ENCODE measurements at places on chromosomes 12 and 14.

DNA sequence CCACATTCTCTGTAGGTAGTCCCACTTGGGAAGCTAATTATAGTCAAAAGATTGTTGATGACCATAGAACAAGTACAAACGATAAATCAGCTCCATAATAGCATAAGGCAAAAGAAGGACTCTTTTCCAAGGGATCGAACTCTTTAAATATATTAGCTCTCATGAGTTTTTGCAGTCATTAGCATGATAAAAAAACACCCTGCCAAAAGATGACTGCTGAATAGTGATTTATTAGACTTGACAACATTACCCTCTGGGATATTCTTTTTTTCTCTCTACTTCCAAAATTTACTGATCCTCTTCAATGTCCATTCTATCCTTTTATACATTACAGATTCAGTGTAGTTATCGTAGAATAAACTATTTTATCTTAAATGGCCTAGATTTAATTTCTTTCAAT lies 14.2 kb downstream of the EPYC start:
- no peak for DNase-seq

- DNase-seq: no peak
Measured at GRCh38 chr14:26841326-26841725, 243.5 kb upstream of the NOVA1 start.

DNA sequence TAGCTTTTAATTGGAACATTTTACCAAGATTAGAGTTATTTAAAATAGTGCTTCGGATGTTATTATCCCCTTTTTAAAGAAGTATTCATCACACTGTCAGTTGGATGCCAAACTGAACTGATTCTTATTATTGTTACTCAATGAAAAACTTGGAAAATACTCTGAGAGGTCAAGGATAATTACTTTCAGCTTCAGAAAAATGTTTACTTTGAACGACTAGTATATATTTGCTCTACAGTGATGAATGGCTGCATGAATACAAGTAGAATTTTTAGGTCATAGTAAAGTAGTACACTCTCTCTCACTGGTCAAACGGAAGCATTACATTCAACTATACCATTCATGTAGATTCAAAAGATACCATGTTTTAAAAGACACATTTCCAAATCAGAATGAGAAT lies 269.2 kb downstream of the CCDC91 start:
- DNase-seq: no peak

- peak; percentile 85 for DNase-seq
Measured at GRCh38 chr12:31324116-31324844, 1.7 kb downstream of the SINHCAF start.

DNA sequence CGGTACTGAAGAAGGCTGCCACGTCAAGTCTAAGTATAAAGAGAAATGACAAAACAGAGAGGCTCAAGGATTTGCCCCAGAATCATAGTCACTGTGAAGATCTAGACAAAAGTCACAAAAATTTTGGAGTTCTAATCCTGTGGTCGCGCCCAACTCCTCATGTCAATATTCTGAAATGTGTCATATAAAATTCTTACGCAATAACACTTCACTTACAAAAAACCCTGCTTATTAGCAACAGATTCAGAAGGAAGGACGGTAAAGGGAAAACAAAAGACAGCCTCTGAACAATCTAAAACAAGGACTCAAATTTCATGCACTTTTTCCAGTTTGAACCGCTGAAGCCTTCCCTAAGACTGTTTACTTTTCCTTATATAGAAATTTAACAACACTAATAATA lies 94.7 kb downstream of the TSPAN8 start:
- DNase-seq: no peak

DNA sequence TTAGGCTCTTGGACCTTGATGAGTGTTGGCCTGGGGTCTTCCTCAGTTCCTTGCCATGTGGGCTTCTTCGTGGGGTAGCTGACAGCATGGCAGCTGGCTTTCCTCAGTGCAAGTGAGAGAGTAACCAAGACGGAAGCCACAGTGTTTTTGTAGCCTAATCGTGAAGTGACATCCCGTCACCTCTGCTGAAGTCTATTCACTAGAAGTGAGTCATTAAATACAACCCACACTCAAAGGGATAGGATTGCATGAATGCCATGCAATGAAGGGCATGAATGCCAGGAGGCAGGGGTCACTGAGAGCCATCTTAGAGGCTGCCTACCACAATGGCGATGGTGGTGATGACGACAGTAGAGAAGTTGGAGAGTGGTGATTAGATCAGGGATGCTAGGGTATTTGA lies 13.5 kb upstream of the ASIC1 start:
- DNase-seq: no peak

DNA sequence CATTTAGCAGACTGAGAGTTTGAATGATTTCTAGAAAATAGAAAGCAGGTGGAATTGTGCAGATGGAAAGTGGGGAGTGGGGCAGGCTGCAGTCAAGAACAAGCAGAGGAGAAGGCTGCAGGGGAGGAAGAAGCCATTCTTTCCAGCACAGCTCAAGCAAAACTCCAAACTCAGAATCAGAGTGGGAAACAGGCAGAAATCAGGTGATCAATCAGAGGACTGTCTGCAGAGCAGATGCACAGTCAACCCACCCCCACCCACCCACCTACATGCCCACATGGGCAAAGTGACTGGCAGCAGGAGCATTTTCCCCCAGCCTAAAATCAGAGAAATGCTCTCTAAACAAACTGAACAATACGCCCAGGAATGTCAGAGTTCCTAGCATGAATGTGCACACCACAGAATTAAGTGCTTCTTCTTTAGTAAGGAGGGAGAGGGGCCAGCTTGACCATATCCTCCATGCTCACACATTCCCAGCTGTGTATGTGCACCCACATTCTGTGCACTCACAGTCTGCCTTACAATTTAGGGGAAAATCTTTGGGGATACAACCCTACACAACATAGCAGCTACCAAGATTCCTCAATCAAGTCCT lies 194.1 kb upstream of the PLEKHA5 start:
- no peak for DNase-seq

GRCh38 chr14:92323916-92324818 lies 1.2 kb downstream of the SLC24A4 start:
- DNase-seq: no peak

DNA sequence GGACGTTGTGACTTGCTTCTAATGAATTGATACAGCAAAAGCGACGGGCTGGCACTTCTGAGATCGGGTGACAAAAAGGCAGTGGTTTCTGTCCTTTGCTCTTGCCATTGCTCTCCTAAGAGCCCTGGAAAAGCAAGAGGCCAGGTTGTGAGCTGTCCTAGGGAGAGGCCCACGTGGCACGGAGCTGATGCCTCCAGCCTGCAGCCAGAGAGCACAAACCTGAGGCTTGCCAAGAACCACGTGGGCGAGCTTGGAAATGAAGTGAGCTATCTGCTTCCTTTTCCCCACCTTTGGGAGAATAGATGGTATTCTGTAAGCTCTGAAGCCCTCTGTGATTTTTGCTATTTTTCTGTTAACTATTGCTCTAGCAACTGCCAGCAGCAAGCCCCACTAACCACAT lies 26.4 kb upstream of the NOS1 start:
- DNase-seq: no peak

DNA sequence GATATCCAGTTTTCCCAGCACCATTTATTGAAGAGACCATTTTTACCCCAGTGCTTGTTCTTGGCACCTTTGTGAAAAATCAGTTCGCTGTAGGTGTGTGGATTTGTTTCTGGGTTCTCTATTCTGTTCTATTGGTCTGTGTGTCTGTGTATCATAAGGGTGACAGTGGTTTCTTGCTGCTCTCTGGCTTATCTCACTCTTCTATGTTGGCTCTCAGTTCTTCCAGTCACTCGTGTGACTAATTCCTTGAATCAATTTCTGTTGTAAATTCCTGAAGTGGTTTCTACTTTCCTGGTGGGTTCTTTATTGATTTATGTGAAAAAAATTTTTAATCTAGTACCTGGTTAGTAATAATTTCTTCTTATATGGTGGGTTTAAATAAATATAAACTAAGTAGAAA lies 58.3 kb downstream of the OTOGL start:
- DNase-seq: no peak

DNA sequence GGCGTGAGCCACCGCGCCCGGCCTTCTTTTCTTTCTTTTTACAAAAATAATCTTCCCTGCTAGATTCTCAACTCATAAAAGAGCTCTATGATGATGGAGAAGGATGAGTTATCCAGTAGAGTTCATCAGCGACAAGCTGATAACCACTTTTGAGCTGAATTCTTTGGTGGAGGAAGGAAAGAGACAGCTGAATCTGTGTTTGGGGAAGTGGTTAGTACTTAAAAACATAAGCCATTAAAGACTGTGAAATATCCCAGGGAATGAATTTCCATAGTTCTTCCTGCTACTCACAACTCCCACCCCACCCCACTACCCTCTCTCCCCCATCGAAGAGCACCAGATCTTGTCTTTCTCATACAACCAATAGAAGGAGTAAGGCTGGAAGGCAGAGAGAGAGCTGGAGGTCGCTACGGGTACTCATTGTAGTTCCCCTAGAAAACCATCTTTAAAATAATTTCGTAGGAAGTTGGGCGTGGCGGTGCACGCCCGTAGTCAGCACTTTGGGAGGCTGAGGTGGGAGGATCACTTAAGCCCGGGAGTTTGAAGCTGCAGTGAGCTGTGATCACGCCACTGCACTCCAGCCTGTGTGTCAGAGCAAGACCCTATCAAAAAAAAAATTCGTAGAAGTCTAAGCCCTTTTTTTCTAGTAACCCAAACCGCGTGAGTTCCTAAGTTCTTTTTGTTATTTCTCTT lies 647 bp upstream of the ESPL1 start:
- DNase-seq: peak; percentile 78

GRCh38 chr12:110861729-110862128 lies 14.9 kb downstream of the CCDC63 start:
- DNase-seq: no peak

GRCh38 chr12:55929306-55929791 lies 1.6 kb upstream of the DGKA start:
- DNase-seq: no peak

- no peak for DNase-seq
Measured at GRCh38 chr12:123479442-123480180, 21.7 kb downstream of the SNRNP35 start.

DNA sequence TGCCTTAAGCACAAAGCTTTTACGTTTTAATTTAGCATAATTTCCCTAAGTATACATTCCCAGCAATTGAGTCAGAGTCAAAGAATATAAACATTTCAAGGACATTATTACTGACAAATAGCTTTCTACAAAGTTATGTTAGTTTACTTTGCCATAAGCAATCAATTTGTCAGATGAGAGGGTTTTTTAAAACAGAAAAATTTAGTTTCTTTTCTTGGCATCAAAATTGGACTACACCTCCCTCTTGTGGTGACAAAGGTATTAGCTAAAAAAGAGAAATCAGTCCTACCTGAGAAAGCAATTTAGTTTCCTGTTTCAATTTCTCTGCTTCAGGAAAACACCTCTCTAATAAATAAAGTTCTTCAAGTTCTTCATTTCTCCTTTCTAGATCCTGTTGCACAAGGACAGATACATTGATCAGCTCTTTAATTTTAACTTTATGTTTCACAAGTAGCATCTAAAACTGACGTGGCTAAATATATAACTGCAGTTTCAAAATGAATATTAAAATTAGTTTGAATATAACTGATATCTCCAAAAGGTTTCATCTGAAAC lies 39.9 kb downstream of the DNAI7 start:
- DNase-seq: peak; percentile 61

- DNase-seq: peak; percentile 46
Measured at GRCh38 chr12:99043319-99043914, 398.3 kb downstream of the APAF1 start.

GRCh38 chr12:18462442-18462841 lies 201.1 kb downstream of the PIK3C2G start:
- no peak for DNase-seq

DNA sequence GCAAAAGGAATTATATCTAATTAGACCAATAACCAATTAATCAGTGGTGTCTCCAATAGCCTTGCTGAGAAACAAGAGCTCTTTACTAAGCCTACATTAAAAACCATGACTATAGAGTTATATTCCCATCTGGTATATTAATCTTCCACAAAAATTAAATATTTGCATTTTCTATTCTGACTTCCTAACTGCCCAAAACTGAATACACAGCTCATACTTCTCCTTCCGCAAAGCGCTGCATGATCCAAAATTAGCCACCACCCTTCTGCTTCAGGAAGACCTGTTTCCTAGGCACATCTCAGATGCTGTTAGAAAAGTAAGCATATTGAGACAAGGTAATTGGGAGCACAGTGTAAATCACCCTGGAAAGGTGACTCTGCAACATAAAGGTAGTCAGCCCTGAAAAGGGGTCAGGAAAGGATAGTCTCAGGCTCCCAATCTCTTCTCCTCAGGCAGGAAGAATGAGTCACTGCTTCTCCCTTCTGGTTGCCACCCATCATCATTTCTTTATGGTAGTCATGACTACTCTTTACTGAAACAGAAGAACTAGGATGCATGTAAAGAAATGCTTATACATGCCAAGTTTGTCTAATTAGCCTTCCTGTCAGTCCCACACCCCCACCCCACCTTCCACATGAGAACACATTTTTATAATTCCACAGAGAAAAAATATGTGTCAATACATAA lies 54.3 kb downstream of the PLCZ1 start:
- peak; percentile 19 for DNase-seq

- no peak for DNase-seq
Measured at GRCh38 chr14:105058521-105059034, 6.7 kb downstream of the GPR132 start.

DNA sequence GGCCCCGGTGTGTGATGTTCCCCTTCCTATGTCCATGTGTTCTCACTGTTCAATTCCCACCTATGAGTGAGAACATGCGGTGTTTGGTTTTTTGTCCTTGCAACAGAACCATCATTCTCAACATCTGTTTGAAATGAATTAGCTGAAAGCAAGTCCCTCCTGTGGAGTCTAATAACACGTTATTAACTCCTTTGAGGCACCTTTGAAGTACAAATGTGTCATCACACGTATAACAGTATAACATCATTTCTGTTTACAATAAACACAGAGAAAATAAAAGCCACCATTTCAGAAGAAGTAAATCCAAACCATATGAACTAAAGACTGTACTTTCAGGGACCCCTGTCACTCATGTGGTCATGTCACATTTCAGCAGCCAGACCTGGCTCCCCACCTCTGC lies 198.5 kb downstream of the STXBP6 start:
- no peak for DNase-seq

DNA sequence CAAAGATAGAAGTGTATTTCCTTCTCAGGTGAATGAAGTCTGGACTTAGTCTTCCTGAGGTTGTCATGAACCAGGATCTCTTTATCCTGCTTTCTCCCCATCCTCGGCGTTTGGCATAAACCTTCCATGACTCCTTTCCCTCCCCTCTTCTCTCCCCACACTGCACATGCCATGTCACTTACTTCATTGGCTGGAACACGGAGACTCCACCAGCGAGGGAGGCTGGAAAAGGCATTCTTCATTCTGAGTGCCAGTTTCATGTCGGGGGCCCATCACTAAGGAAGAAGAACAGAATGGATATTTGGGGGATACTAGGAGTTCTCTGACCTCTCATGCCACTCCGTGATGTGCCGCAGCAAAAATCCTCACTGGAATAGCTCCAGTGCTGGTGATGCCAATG lies 105.6 kb downstream of the VCPKMT start:
- DNase-seq: no peak

DNA sequence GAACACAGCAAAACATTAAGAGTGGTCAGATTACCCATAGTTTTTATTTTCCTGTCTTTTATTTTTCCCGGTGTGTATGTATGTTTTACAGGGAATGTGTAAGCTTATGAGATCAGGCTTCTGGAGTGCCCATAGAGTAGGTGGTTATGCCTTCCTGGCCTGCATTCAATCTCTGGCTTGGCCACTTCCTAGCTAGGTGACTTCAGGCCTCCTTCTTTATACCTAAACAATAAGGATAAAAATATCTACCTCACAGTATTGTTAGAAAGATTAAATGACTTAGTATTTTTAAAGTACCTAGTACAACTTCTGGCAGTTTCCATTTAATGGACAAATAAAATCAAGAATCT lies 42.4 kb downstream of the ITPR2 start:
- DNase-seq: no peak

- peak; percentile 57 for DNase-seq
Measured at GRCh38 chr12:98725476-98726247, 80.6 kb downstream of the APAF1 start.

Data from erythroblast (primary cell).